NCI-H460 (cell line): ENCODE measurements at places on chromosomes 1 and 21.

GRCh38 chr1:69121723-69122122, 446.0 kb upstream of the LRRC7 start:
- DNase-seq: no peak

- DNase-seq: no peak
These were observed 57.1 kb upstream of the ADARB1 start for GRCh38 chr21:45017039-45017960.

DNA sequence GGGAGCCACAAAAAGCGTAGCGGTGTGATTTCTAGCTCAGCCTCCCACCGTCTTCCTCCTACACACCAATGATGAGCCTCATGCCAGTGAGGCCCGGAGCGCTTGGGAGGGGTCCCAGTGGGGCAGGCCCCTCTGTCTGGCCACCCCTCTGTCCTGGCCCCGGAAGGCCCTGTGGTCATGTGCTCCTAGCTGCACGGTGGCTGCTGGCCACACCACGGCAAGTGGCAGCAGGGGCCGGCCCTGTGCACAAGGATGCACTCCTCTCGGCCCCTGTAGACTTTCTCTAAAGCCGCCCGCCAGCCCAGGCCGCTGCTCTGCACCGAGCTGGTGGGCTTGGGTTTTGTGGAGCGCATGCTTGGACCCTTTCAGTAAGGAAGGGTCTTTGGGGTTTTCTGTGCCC, 53.6 kb downstream of the KCNAB2 start:
- DNase-seq: no peak

- DNase-seq: no peak
These were observed 345.6 kb upstream of the AJAP1 start for GRCh38 chr1:4308806-4309205.
